ENCODE measurements at places on chromosomes 6 and 20.

DNA sequence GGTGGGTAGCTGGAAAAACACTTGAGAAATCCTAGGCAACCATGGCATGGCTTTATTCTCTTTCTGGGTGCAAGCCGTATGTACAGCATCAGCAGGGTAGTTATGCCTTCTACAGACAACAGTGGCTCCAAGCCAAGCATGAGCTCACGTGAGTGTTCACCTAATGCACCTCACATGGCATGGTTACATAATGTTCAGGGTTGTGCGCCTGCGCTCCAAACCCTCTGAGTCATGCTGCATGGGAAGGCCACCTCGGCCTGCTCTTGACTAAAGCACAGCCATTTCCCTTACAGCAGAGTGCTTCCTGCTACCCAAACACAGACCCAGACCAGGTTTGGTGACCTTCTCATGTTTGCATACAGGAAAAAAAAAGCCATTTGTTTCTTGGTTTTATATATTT lies 96.2 kb downstream of the VIP start:
- no peak for DNase-seq

DNA sequence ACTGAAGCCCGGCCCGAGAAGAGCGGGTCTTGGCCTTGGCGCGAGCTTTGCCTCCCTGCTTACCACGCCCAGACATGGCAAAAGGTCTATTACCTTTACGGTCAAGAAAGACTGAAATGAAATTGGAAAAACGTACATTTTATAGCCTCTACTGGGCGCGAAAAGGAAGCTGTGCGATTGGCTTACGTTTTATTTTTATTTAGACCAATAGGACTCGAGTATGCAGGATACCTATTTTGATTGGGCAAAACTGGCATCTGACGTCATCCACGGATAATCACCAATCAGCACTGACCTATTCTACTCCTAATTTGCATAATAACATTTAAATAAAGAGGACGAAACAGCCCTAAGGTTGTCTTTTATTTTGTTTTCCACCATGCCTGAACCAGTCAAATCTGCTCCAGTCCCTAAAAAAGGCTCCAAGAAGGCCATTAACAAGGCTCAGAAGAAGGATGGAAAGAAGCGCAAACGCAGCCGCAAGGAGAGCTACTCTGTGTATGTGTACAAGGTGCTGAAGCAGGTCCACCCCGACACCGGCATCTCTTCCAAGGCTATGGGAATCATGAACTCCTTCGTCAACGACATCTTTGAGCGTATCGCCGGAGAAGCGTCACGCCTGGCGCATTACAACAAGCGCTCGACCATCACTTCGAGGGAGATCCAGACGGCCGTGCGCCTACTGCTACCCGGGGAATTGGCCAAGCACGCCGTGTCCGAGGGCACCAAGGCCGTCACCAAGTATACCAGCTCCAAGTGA lies 97.4 kb downstream of the OR2B2 start:
- no peak for DNase-seq

GRCh38 chr6:112560651-112561050 lies 213.5 kb downstream of the RFPL4B start:
- no peak for DNase-seq

DNA sequence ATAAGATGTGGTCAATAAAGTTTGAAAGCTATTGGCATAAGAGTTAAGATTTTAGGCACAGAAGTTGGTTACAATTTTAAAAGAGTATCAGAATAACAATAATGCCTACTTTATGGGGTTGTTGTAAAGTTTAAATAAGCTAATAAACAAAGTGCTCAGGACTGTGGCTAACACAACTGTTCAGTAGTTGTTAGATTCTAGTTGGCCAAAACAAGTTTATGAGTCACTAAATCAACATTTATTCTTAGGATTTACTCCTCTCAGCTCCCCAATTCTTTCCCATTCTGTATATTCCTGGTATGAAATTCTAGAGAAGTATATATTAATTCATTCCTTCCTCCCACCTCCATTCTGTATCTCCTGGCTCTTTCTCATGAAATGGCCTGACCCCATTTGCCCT lies 14.5 kb downstream of the RMND1 start:
- DNase-seq, result no peak

- no peak for DNase-seq
Observed at GRCh38 chr6:159533016-159533415, 160.0 kb downstream of the SOD2 start.

GRCh38 chr6:43142101-43142500 lies 29.0 kb upstream of the SRF start:
- DNase-seq, result no peak

- DNase-seq, result no peak
Observed at GRCh38 chr6:11425431-11425871, 112.1 kb upstream of the TMEM170B start.

- DNase-seq, result no peak
Observed at GRCh38 chr6:166379103-166379586, 3.6 kb downstream of the MPC1 start.

GRCh38 chr6:84033523-84034451 lies at the start of gene MRAP2:
Gene MRAP2, plus strand, starts transcription at chr6:84033772. Its CDS starts 21,547 bp downstream, at chr6:84055319.
- DNase-seq, result no peak

DNA sequence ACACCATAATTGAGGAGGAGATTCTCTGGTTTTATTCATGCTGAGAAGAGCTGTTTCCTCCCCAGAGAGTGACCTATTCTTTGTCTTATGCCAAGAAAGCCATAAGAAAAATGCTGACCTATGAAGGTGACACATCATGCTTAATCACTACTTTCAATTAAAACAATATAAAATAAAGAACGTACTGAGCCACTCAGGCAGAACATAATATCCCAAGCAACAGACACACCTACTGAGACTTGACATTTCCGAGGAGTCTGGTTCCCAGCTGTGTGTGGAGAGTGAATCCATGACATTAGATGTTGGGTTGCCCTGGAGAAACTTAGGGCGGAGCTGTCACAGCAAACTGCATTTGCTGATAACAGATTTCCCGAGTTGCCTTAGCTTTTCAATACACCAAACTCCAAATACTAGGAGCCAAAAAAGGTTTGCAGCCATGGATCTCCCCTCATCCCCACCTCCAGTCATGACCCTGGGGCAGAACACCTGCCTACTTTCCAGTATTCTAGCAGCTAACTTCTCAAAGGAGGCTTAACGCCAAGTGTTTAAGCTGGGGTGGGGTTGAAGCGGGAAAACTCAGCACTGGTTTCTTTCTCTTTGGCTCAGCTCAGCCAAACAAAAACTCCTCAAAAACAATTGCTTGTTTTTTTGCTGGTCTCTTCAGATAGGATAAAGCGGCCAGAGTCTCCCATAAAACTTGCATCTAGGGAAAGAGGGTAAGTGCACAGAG lies 92.2 kb downstream of the BACH2 start:
- DNase-seq, result no peak

DNA sequence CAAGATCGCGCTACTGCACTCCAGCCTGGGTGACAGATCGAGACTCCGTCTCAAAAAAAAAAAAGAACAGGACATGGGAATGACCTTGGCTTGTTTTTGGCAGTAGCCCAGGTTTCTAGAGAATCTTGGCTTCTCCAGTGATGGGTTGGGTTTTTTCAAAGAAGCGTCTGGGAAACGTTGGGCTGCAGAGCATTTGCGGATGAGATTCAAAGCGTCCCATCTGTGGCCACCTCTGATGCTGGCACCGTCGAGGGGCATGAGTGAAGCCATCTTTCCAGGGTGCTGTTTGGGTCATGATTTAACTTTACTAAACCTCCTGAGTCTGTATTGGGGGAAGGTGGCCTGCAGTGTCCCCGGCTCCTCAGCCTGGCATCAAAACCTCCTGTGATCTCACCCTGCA lies 43.2 kb upstream of the SRF start:
- DNase-seq, result no peak

GRCh38 chr20:48102076-48102787 lies 317.0 kb upstream of the SULF2 start:
- no peak for DNase-seq

DNA sequence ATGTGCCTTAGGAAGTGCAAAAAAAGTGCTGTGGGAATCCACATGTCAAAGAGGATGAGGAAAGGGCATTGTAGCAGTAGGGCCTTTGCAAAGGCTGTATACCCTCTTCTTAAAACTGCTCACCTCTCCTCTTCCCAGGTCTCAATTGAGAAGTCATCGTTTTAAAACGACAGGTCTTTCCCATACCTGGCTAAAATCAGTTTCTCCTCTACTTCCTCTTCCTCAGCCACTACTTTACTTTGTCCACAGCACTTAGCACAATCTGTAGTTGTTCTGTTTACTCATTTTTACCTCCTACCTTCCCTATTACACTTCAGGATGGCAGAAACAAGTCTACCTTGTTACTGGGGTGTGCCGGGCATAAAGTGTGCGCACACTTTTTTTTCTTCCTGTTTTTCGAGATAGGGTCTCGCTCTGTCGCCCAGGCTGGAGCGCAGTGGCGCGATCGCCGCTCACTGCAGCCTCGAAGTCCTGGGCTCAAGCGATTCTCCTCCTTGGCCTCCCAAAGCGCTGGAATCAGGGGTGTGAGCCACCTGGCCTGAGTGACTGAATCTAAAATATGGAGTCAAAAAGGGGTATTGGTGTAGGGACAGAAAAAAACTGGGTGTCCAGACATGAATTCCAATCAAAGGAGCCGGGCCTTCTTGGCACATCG lies 9.8 kb upstream of the ELOVL5 start:
- no peak for DNase-seq

- DNase-seq, result no peak
Observed at GRCh38 chr6:110567957-110568696, 91.7 kb upstream of the SLC22A16 start.

DNA sequence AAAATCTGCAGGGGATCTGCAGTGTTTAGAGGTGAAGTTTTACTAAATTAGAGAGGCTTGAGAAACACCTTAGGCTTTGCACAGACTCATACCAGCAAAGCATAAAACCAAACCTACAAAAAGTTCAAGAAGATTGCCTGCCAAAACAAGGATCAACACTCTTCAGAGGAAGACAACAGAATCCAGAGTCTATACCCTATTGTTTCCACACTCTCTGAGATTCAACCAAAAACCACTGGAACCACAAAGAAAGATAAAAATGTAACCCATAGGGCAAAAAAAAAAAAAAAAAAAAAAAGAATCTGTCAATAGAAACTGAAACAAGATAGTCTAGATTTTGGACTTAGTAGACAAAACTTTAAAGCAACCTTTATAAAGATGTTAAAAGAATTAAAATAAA lies 102.7 kb downstream of the ANKRD60 start:
- DNase-seq, result no peak

GRCh38 chr6:150068151-150068550 lies 770 bp downstream of the ULBP3 start:
- no peak for DNase-seq

GRCh38 chr20:46572153-46572552 lies 21.7 kb upstream of the OCSTAMP start:
- DNase-seq, result peak; percentile 92

DNA sequence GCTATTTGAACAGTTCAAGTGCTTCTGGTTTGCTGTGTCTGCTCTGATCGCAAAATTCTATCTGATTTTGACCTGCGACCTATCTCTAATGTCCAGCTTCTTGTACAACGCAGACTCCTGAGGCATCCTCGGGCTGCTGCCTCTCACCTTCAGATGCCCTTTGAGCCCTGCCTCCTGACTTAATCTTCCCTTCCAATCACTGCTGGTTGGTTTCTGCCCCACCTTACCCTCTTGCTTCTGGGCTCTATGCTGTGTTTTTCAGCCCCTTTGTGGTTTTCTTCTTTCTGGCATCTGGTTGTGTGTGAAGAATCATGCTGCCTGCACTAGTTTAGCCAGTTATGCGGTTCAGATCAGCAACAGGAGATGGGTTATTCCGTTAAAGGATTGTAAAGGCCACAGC lies 131.2 kb upstream of the THEMIS start:
- no peak for DNase-seq

- peak; percentile 33 for DNase-seq
Observed at GRCh38 chr6:111361648-111362047, 121.4 kb downstream of the REV3L start.

DNA sequence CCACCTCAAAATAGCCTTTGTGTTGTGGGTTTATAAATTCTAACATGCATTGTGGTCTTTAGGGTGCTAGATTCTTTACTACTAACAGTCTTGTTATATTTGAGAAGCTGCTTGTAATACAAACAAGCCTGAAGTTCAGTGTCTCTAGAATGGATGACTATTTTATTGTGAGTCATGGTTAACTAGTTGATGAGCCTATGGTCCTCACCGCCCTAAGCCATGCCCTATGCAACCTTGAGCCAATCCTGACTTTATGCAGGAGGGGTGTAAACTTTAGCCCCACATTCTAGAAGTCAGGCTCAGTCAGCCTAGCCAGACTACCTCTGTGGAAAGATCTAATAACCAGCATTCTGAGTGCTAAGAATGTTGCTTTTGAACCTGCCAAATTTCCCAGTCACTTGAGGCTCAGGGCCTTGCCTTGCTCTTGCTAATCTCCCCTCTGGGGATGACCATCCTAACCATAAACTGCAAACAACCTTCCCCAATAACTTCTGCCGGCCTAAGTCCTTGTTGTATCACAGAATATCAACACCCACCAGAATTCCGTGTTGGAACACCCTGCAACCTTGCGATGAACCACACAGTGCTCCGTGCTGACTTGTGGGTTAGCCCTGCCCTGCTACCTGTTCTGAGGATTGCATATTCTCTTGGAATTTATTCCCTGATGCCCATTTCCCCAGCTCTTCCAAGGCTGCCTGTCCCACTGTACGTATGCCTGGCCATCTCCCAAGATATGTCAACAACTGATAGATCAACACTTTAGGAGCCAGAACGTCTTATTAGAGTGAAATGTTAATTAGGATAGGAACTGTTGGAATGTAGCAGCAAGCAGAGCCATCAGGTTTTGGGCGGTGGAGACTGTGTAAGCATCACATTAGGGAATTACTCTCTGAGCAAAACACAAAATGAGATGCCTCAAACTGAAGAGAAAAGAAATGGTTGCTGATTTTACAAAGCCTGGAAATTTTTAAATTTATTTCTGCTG lies 71.7 kb upstream of the CEP85L start:
- no peak for DNase-seq

- DNase-seq, result no peak
Observed at GRCh38 chr6:82362878-82363427, 664 bp upstream of the TPBG start.

- DNase-seq, result no peak
Observed at GRCh38 chr6:147941143-147941542, 401.5 kb upstream of the SASH1 start.

DNA sequence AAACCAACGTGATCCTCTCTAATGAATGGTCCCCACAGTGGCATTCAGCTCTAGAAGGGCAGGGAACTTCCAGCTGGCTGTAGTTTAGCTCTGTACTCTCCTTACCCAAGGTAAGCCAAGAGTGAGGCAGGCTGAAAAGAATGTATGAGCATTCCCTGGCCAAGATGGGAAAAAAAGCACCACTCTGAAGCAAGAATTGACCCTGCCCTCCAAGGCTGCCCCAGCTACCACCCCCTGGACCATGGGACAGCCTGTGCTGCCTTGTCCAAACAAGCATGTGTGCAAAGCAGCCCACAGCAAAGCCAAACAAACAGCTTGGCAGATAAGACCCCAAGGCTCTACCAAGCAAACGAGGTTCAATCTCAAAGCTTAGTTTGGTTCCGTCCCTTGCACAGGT lies 73.9 kb downstream of the GFOD1 start:
- no peak for DNase-seq

DNA sequence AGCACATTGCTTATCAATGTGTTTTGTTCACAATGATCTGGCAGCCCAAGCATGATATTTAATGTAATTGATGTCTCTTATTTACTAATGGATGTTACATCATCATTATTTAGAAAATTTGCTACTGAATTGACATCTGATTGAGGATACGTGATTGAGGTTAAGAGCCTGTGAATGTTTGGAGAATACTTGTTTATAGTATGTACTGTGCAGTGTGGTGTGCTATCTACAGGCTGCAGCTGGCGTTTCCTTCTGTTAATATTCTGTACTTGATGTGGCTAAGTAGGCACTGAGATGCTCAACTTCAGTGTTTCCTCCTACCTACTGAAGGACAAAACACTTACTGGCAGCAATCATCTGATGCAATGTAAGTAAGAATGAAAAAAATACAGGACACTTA lies 709.6 kb upstream of the FLRT3 start:
- no peak for DNase-seq

All from hypothalamus (tissue), 51 donors.